ENCODE measurements at places on chromosomes 2 and 18.
A peak's percentile ranks its signal among the peaks of the same experiment; 100 is the strongest.

- no peak for DNase-seq
These were observed 32.6 kb upstream of the SLC40A1 start for GRCh38 chr2:189613077-189613636.

DNA sequence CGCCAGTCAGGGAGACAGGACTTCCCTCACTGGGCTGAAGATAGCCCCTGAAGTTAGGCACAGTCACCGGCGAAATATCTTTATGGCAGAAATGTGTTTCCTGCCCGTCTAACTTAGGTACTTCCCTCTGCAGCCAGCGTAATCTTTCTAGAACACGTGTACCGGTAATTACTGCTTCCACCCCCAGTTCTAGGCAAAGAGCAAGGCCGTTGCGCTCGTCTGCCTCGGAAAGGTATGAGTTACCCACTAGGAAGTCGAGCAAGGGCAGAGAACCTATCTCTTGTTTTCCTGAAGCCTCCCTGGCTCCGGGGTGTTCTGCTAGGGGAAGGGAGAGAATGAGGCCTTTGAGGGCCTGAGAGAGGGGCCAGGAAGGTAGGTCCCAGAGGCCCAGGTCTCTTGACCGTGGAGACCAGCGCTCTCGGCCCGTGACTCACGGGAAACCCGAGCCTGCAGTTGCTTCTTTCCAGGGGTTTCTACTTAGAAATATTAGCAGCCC, 70.0 kb downstream of the TWSG1 start:
- DNase-seq: peak; percentile 47

DNA sequence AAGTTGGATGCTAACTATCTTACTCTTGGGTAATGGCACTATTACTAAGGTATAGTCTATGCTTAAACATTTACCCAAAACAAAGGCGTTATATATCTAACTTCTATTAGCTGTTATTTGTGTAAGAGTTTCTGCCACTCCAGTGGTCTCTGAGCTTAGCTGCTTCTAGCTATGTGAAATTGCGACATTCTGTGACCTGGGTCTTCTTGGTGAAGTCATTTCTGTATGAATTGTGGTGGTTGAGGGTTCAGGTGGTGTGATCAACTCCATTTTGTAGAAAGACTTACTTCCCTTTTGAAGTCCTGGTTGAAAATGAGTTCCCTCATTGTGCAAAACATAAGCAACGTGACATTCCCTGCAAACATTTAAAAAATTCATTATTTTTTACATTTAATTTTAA, 221.6 kb downstream of the PIK3C3 start:
- no peak for DNase-seq

DNA sequence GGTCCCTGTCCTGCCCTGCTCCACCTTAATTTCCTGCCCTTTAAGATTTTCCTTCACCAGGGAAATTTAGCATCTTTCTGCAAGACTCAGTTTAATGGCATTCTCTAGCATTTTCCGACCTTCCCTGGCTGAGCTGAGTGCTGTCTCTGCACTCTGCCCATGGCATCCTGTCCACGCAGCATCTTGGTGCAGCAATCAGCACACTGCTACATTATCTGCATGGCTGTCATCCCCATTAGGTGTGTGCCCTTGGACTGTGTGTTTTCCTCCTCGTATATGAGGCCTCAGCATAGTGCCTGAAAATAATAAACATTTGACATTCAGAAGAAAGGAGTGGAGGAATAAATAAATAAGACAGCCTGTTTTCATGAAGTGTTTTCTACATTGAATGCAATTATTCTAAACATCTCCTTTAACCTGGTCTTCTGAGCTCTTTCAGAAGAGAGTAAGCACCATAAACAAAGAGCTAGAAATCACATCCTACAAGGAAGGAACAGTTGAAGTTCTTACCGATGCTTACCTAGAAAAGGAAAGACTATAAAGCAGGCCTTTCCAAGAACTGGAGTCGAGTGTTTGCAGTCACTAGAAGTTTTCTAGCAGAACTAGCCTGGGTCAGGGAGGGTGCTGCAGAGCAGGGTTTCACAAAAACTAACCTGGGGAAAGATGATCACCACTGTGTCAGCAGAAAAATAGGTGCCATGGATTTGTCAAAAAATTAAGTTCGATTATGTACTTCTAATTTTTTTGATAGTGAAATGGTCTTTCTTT, 131.4 kb upstream of the ITGB6 start:
- DNase-seq: no peak

- DNase-seq: no peak
These were observed 7.9 kb downstream of the DES start for GRCh38 chr2:219426068-219426443.

GRCh38 chr2:74854401-74854800, 20.5 kb downstream of the HK2 start:
- no peak for DNase-seq
